CD4-positive, alpha-beta T cell treated with Interleukin-15 for 1 hour (primary cell): ENCODE measurements at places on chromosomes 11 and 22.

- no peak for DNase-seq
Observed at GRCh38 chr11:253160-253885, 16.5 kb downstream of the PSMD13 start.

DNA sequence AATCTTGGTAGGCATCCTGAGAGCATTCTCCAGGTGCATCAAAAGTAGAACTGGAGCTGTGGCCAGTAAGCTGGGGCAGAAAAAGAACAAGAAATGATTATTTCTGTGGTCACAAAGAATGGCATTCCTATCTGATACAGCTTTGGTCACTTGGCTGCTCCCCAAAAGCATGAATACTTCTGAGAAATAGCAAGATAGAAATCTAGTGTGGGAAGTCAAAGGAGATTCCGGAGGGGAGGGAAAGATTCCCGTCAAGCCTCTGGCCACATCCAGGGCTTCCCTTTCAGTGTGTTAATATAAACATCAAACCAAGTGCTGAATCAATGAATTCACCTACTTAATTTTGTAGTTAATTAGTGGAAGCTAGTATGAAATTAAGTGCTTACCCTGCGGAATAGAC, 1185.4 kb downstream of the LRRC4C start:
- DNase-seq = no peak

- no peak for DNase-seq
Observed at GRCh38 chr11:74269161-74269811, 42.2 kb downstream of the P4HA3 start.

DNA sequence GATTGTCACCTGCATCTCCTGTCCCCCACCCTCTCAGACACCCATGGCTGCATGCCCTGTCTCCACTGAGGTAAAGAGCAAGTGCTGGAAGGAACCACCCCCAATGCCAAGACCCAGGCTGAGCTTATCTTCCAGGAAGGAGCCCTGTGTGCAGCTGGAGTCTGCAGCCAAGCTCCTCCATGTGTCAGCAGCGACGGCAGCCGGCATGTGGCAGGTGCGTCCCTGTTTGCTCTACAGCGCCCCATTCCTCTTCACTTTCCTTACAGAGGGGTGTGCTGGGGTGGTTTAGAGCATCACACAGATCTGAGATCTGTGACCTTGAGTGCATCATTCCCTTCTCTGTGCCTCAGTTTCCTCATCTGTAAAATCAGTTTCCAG, 7.7 kb upstream of the MN1 start:
- DNase-seq = no peak

DNA sequence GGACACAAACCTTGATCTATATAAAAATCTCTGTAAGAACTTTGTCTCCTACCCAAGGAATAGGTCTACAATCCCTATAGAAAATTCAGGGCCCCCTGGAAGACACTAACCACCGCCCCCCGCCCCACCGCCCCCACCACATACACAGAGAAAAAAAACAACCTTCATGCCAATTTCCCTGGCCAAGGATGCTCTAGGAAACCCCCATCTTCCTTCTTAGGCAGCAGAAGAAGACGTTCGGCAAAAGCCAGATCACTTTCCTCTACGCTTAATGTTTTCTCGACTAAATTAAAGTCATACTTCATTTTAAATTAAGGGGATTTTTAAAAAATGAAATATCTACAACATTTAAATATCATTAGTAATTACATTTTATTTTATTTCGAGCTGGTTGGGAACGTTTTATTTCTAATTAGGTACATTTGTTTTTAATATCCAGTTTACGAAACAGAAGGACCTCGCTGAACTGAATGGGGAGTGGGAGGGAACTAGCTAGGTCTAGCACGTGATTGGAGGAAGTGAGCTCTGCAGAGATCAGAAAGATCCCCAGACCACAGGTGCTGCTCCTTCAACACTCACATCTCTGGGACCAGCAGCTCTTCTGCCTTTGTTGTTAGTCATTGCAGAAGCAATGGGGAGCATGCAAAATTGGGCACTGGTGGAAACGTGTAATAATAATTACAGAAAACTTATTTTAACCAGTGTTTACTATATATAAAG, 472.3 kb downstream of the MN1 start:
- no peak for DNase-seq

- DNase-seq = no peak
Observed at GRCh38 chr22:45422237-45422983, 8.9 kb downstream of the RIBC2 start.

DNA sequence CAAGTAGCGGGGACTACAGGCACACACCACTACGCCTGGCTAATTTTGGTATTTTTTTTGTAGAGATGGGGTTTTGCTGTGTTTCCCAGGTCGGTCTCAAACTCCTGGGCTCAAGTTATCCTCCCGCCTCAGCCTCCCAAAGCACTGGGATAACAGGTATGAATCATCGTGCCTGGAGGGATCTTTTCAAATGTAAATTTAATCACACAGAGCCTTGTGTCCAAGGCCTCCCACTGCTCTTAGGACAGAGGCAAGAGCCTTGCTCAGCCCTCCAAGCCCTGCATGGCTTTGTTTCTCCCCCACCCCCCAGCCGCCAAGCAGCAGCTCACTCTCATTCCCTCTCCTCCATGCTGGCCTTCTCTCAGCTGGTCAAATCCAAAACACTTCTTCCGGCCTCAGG, 75.3 kb upstream of the CREB3L1 start:
- DNase-seq = no peak

GRCh38 chr11:69360606-69361005, 66.7 kb downstream of the MYEOV start:
- no peak for DNase-seq

GRCh38 chr11:95095858-95096587, 6.4 kb downstream of the ENDOD1 start:
- DNase-seq = no peak

DNA sequence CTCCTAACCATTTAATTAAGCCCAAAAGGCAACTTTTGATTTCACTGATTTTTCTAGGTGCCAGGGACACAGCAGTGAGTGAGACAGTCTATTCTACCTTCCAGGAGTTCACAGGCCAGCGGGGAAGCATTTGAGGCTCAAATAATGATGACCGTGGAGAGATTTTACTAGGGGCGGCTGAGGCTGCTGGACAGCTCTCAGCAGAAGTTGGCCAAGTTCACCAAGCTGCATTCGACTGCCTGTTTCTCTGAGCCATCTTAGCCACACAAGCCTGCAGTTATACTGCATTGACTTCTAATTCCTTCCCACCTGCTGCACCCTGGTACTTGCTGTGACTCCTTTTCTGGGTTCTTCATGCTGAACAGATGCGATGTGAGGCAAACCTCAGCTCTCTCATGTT, 168.9 kb upstream of the TBCEL start:
- DNase-seq = no peak

GRCh38 chr11:16891964-16892363, 122.2 kb downstream of the PLEKHA7 start:
- no peak for DNase-seq

GRCh38 chr11:8228231-8228630, 35.4 kb downstream of the LMO1 start:
- DNase-seq = no peak

DNA sequence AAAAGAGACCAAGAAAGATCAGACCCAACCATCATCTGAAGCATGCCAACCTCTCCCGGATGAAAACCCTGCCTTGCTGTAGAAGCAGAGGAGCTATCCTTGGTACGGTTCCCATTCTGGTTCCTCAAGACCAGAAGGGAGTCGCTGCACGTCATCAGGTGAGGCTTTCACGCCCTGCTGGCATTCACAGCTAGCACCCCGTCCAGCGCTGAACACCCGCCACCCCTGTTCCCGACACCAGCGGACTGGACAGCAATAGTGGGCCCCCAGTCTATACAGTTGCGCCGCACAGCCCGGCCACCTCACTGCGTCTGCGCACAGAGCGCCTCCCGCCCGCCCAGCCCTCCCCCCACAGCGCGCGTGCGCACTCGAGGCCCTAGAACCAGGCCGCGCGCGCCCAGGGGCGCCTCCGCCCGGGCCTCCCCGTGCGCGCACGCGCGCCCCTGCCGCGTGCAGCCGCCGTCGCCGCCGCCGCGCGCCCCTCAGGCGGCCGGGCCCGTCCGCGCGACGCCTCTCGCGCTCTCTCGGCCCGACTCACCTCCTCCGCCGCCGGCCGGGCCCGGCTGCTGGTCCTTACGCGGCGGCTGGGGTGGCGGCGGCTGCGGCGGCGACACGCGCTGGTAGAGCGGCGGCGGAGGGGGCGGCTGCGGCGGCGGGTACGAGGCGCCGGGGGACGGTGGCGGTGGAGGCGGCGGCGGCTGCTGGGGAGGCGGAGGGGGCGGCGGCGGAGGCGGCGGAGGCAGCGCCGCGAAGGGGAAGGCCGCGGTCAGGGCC, 706 bp downstream of the SF1 start:
- DNase-seq = peak; percentile 83

DNA sequence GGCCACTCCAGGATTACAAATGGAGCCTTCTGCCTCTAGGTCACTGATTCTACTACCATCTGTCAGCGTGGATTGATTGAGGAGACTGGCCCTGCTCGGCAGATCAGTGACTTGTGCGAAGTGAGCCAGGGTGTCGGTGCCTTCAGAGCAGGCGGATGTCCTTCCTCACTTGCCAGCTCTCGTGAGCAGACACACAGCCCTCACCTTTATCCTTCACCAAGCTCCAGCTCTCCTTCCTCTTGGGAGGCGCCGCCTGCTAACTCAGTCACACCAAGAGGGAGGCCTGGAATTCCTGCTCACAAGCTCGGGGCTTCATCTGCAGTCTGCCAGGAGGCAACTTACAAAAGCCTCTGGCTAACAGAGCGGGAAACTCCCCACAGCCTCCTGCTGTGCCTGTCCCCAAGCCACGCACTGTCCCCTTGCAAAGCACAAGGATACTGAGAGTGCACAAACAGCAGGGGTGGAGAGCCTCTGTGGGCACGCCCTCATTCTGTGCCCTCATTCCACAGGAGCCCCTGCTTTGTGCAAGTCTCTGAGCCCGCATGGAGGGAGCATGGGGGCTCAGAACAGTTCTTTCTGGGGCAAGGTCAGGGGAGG, 3.5 kb upstream of the TCF20 start:
- DNase-seq = no peak
